ENCODE measurements at places on chromosomes 1 and 21. TPM values are rescaled to one million over a fixed set of nuclear protein-coding genes. Genes with fewer than 3 reads are reported as not detected.

GPR161 gene
- total RNA-seq: 9.2 TPM

MYBPH gene
- total RNA-seq: not detected

COL11A1 gene
- 5.7 TPM for total RNA-seq

CD247 gene
- 0.89 TPM for total RNA-seq

FCRL1 gene
- total RNA-seq: not detected

FAM110D gene
- total RNA-seq: 1.7 TPM

DIO1 gene
- not detected for total RNA-seq

DHX9 gene
- 59.9 TPM for total RNA-seq

SPRR2D gene
- not detected for total RNA-seq

F13B gene
- total RNA-seq: not detected

All from pancreas (tissue), 10 donors.